ENCODE measurements at places on chromosomes 5 and 9.

DNA sequence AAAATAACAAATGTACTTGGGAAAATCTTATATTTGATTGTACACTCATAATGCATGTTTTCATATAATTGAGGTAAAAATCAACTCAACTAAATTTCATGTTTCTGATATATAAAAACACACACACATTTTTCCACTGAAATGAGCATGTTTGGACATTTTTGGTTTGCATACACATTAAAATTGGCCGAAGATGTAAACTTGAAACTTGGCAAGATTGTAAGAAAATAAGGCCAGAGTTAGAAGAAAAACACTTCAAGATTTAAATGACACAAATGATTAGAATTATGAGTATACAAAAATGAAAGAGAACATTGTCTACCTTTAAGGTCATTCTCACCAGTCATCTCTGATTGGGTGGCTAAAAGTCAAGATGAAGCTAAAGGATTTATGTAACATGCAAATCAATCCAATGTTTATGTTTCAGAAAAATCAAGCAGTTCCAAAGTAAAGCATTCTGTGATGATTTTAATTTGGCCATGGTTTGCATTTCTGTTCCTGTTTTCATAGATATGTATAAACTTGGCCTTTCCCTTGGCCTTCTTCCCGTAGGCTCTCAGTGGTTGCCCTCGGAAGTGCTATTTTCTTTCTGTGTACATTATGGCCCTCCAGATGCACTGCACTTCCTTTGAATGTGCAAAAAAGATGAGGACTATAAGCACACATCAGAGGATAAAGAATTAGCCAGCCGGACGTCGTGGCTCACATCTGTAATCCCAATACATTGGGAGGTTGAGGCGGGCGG is 1105.4 kb upstream of the DMAC1 start:
- no peak overlapping the region for H3K4me3 ChIP-seq
- H3K36me3 ChIP-seq, result no peaks in the 10 kb centered on the region
- no peaks in the 10 kb centered on the region for H3K4me1 ChIP-seq
- DNase-seq, result no peak

- peaks cover 19% of the 10 kb centered on the region for H3K36me3 ChIP-seq
- no peaks in the 10 kb centered on the region for H3K4me1 ChIP-seq
- H3K27me3 ChIP-seq, result no peaks in the 10 kb centered on the region
These were observed 73.2 kb downstream of the SIL1 start for GRCh38 chr5:139124774-139125520.

- H3K27me3 ChIP-seq, result peaks cover 6% of the 10 kb centered on the region
- peak; percentile 85 for DNase-seq
- peak overlapping the region; percentile 66 for H3K4me3 ChIP-seq
- H3K36me3 ChIP-seq, result no peaks in the 10 kb centered on the region
These were observed 1.3 kb downstream of the SEMA5A start for GRCh38 chr5:9544502-9545135.

- peaks cover 11% of the 10 kb centered on the region for H3K4me1 ChIP-seq
- H3K27ac ChIP-seq, result peak overlapping the region; percentile 72
- peaks cover 19% of the 10 kb centered on the region for H3K36me3 ChIP-seq
These were observed 74.8 kb downstream of the SLF1 start for GRCh38 chr5:94693043-94693822.

DNA sequence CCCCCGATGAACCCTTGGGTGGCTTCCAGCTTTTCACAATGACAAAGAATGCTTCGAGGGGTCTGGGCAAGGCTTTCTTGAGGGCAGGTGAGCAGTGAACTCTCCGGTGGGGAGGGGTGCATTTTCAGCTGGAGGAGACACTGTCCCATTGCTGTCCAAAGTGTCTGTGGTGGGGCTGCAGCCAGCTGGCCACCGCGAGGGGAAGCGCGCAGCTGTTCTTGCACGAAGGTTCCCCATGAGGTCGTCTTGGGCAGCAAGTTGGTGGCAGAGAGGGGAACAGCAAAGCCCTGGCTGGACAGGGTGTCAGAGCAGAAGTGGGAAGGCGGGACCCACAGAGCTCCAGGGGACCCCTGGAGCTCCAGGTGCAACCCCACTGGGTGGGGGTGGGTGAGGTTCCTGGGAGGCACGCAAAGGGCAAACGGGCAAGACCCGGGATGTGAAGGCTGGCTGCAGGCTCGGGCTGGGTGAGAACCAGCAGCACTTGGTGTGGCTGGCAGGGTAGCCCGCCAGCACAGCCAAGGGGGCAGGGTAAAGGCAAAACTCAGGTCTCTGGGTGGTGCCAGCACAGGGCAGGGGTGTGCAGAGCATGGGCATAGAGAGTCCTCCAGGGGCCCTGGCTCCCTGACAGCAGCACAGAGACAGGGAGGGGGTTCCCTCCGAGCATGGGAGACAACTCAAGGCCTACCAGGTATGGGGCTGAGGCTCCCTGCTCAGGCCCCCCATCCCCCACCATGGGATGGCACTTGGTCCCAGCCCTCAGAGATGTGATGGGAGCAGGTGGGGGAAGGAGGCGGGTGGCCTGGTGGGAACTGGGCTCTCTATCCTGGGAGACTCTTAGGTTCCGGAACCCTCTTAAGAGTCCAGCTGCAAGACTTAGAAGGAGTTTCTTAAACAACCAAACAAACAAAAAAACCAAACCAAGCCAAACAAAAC is 26.6 kb downstream of the TSPAN17 start:
- H3K36me3 ChIP-seq, result no peaks in the 10 kb centered on the region
- no peak overlapping the region for H3K4me3 ChIP-seq
- H3K27ac ChIP-seq, result no peak overlapping the region
- DNase-seq, result no peak

GRCh38 chr5:68380078-68380477 is 164.5 kb downstream of the PIK3R1 start:
- H3K4me3 ChIP-seq, result no peak overlapping the region
- no peaks in the 10 kb centered on the region for H3K4me1 ChIP-seq
- H3K36me3 ChIP-seq, result no peaks in the 10 kb centered on the region
- DNase-seq, result no peak
- H3K27ac ChIP-seq, result no peak overlapping the region

- no peak overlapping the region for H3K27ac ChIP-seq
- H3K4me1 ChIP-seq, result no peaks in the 10 kb centered on the region
- no peak for DNase-seq
- no peaks in the 10 kb centered on the region for H3K27me3 ChIP-seq
- H3K36me3 ChIP-seq, result no peaks in the 10 kb centered on the region
These were observed 122.6 kb downstream of the FBXL17 start for GRCh38 chr5:108259306-108259705.

- H3K36me3 ChIP-seq, result no peaks in the 10 kb centered on the region
- no peak overlapping the region for H3K27ac ChIP-seq
- H3K4me3 ChIP-seq, result no peak overlapping the region
- H3K27me3 ChIP-seq, result no peaks in the 10 kb centered on the region
- no peak for DNase-seq
These were observed 2.4 kb upstream of the STC2 start for GRCh38 chr5:173330338-173331206.

DNA sequence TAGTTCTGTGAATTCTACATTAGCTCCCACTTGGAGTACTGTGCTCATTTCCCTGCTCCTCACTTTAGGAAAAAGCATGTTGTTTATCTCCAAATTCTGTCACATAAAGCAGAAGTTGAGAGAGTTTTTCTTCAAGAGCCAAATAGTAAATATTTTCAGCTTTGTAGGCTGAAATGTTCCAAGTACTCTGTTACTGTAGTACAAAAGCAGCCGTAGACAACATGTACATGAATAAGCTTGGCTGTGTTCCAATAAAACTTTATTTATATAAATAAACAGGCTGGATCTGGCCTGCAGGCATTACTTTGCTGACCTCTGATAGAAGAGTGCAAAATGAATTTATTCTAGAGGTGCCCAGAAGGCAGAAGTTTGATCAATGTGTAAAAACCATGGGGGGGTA is 73.0 kb upstream of the AGXT2 start:
- no peak for DNase-seq
- no peak overlapping the region for H3K27ac ChIP-seq
- no peak overlapping the region for H3K4me3 ChIP-seq
- H3K27me3 ChIP-seq, result no peaks in the 10 kb centered on the region

DNA sequence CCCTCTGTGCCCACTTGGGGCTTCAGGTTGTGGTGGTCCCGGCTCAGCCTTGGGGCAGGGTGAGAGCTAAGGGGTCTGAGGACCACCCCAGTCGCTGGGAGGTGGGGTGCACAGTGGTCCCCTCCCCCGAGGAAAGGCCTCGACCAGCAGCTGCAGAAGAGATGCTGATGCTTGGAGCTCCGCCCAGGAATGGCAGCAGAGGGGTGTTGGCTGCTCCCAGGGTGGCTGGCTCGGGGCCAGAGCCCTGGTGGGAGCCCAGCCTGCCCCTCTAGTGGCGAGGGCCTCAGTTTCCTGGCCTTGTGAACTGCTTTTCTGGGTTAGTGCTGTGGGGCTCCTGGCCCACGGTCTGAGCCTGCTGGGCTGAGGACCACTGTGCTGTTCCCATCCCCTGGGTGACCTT is 1.2 kb downstream of the DIPK1B start:
- H3K4me1 ChIP-seq, result 0 out of 2 replicates have a peak, but pooled peaks cover 4% of the 10 kb centered on the region
- H3K36me3 ChIP-seq, result no peaks in the 10 kb centered on the region
- peak overlapping the region; percentile 61 for H3K4me3 ChIP-seq
- H3K27me3 ChIP-seq, result no peaks in the 10 kb centered on the region

GRCh38 chr9:136137321-136138265 is 18.9 kb upstream of the TMEM250 start:
- H3K27ac ChIP-seq, result no peak overlapping the region
- peaks cover 56% of the 10 kb centered on the region for H3K27me3 ChIP-seq
- H3K36me3 ChIP-seq, result no peaks in the 10 kb centered on the region

- H3K36me3 ChIP-seq, result no peaks in the 10 kb centered on the region
- H3K27me3 ChIP-seq, result no peaks in the 10 kb centered on the region
- DNase-seq, result peak; percentile 87
- H3K4me3 ChIP-seq, result peak overlapping the region; percentile 24
These were observed 245.4 kb downstream of the MPDZ start for GRCh38 chr9:13033959-13034693.

DNA sequence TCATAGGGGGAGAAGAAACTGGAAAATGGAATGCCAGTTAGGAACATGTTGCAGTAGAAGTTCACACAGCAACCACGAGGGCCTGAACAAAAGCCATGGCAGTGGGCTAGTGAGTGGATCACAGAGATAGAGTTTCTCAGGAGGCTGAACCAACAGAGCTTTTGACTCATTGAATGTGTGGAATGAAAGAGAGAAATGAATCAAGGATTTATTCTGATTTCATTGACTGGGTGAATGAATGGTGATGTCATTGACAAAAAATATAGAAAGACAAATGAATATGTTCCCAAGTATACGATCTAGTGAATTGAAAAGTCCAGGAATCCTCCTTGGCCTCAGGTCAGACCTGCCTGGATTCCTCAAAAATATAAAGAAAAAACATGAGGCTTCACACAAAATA is 99.2 kb downstream of the ZNF462 start:
- H3K4me1 ChIP-seq, result no peaks in the 10 kb centered on the region
- H3K27ac ChIP-seq, result no peak overlapping the region
- peaks cover 50% of the 10 kb centered on the region for H3K36me3 ChIP-seq
- H3K4me3 ChIP-seq, result no peak overlapping the region
- H3K27me3 ChIP-seq, result no peaks in the 10 kb centered on the region

DNA sequence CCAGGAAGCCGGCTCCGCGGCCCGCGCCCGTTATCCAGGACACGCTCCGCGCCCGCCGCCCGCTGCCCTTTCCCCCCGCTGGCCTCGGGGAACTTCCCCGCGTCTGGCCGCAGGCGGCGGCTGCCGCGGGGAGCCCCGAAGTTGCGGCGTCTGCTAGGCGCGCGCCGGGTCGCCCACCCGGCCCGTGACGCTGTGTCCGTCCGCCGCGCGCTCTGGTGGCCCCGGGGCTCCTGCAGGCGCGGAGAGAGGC is 621 bp upstream of the GCNT4 start:
- H3K36me3 ChIP-seq, result no peaks in the 10 kb centered on the region
- H3K4me1 ChIP-seq, result no peaks in the 10 kb centered on the region
- H3K27me3 ChIP-seq, result no peaks in the 10 kb centered on the region
- peak overlapping the region; percentile 69 for H3K4me3 ChIP-seq
- H3K27ac ChIP-seq, result no peak overlapping the region
- DNase-seq, result no peak

DNA sequence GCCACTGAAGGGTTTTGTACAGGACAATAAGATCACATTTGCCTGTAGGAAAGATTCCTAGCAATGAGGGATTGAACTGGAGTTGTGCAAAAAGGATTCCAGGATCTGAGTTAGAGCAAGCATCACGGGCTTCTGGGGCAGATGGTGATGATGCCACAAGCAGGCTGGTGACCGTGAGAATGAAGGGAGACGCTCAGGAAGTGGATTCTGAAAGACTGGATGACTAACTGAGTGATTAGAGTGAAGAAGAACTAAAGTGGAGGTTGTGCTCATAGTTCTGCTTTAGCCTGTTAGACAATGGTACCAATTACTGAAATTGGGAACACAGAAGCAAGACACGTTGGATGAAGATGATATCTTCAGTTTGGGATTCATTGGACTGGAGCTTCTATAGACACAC is 168.2 kb downstream of the CD180 start:
- no peak for DNase-seq
- H3K27me3 ChIP-seq, result no peaks in the 10 kb centered on the region
- H3K27ac ChIP-seq, result no peak overlapping the region
- no peaks in the 10 kb centered on the region for H3K36me3 ChIP-seq

- no peaks in the 10 kb centered on the region for H3K36me3 ChIP-seq
- H3K27ac ChIP-seq, result no peak overlapping the region
- no peaks in the 10 kb centered on the region for H3K27me3 ChIP-seq
- no peak for DNase-seq
These were observed 604.8 kb upstream of the RORB start for GRCh38 chr9:73892335-73892734.

DNA sequence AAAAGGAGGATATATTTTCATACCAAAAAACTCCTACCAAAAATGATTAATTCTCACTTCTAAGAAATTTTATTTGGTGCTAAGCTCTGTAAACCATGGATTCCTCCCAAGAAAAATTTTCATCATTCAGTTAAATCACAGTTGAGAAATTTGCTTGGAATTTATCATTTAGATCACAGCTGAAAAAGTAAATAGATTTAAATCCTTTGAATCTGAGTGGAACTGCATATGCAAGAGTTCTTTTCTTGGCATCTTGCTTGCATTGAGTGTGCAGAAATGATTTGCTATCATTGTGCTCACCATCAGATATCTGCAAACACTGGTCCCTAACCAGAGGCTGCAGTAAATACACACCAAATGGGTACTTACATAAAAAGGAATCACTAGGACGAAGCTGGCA is 836.1 kb upstream of the CDH6 start:
- H3K4me1 ChIP-seq, result no peaks in the 10 kb centered on the region
- no peak for DNase-seq
- H3K27ac ChIP-seq, result no peak overlapping the region
- H3K27me3 ChIP-seq, result no peaks in the 10 kb centered on the region
- no peaks in the 10 kb centered on the region for H3K36me3 ChIP-seq
- no peak overlapping the region for H3K4me3 ChIP-seq

GRCh38 chr5:2617461-2617860 is 134.0 kb downstream of the IRX2 start:
- no peak for DNase-seq
- peaks cover 11% of the 10 kb centered on the region for H3K27me3 ChIP-seq
- no peaks in the 10 kb centered on the region for H3K4me1 ChIP-seq
- no peak overlapping the region for H3K4me3 ChIP-seq
- no peak overlapping the region for H3K27ac ChIP-seq
